Sigmoid colon (tissue), 7 donors: ENCODE measurements at places on chromosomes 7 and 10. TPM values are rescaled to one million over a fixed set of nuclear protein-coding genes. Genes with fewer than 3 reads are reported as not detected.
A peak's percentile ranks its signal among the peaks of the same experiment; 100 is the strongest.

- H3K27me3 ChIP-seq, result no peaks in the 10 kb centered on the region
- no peaks in the 10 kb centered on the region for H3K36me3 ChIP-seq
- DNase-seq, result no peak
- H3K27ac ChIP-seq, result no peak overlapping the region
- H3K4me1 ChIP-seq, result no peaks in the 10 kb centered on the region
Observed at GRCh38 chr10:80072584-80072983, 5.9 kb upstream of the TMEM254 start.

GRCh38 chr10:130470286-130470685, 334.1 kb downstream of the GLRX3 start:
- H3K4me3 ChIP-seq, result no peak overlapping the region
- H3K27me3 ChIP-seq, result no peaks in the 10 kb centered on the region
- no peaks in the 10 kb centered on the region for H3K4me1 ChIP-seq
- H3K27ac ChIP-seq, result no peak overlapping the region
- H3K36me3 ChIP-seq, result no peaks in the 10 kb centered on the region
- DNase-seq, result peak; percentile 22

- H3K27me3 ChIP-seq, result no peaks in the 10 kb centered on the region
- H3K4me3 ChIP-seq, result no peak overlapping the region
- no peaks in the 10 kb centered on the region for H3K4me1 ChIP-seq
- H3K36me3 ChIP-seq, result no peaks in the 10 kb centered on the region
- H3K27ac ChIP-seq, result no peak overlapping the region
Observed at GRCh38 chr10:2282202-2282601, 544.9 kb upstream of the ADARB2 start.

GRCh38 chr10:132047575-132048293, 18.0 kb upstream of the JAKMIP3 start:
- no peak overlapping the region for H3K4me3 ChIP-seq
- no peak overlapping the region for H3K27ac ChIP-seq
- H3K4me1 ChIP-seq, result no peaks in the 10 kb centered on the region
- no peak for DNase-seq

DNA sequence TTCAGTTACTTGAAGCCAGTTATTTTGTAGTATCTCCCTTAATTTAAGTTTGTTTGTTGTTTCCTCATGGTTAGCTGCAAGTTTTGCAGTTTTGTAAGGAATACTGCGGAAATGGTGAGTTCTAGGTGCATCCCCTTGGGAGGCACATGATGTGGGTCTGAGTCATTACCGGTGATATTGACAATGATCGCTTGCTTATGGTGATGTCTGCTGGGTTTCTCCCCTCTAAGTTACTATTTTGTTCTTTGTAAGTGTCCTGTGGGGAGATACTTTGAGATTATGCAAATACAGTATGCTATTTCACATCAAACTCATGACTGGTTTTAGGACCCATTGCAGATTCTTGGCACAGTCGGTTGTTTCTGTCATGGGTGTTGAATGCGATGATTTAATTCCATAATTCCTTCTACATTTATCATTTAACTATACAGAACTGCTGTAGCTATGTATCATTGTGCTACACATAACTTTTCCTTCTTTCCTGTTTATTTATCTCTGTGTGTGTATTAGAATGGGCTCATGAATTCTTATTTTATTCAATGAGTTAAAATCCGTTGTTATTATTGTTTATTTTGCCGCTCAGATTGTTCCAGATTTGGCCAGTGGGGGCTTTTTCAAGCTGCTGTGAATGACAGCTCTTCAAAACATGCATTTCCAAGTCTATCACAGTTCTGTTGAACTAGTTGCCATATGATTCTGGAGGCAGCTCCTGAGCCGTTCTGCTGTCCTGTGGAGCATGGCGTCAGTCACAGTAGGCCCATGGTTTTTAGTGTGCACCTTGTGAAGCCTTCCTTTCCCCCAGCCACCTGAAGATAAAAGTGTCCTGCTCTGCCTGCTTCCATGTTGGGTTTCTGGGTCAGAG, 18.4 kb downstream of the TSPAN14 start:
- peaks cover 45% of the 10 kb centered on the region for H3K4me1 ChIP-seq
- H3K27me3 ChIP-seq, result no peaks in the 10 kb centered on the region
- DNase-seq, result no peak

GRCh38 chr10:104518891-104519290, 122.2 kb upstream of the SORCS3 start:
- no peak overlapping the region for H3K27ac ChIP-seq
- no peak for DNase-seq
- no peaks in the 10 kb centered on the region for H3K36me3 ChIP-seq
- H3K4me1 ChIP-seq, result no peaks in the 10 kb centered on the region

DNA sequence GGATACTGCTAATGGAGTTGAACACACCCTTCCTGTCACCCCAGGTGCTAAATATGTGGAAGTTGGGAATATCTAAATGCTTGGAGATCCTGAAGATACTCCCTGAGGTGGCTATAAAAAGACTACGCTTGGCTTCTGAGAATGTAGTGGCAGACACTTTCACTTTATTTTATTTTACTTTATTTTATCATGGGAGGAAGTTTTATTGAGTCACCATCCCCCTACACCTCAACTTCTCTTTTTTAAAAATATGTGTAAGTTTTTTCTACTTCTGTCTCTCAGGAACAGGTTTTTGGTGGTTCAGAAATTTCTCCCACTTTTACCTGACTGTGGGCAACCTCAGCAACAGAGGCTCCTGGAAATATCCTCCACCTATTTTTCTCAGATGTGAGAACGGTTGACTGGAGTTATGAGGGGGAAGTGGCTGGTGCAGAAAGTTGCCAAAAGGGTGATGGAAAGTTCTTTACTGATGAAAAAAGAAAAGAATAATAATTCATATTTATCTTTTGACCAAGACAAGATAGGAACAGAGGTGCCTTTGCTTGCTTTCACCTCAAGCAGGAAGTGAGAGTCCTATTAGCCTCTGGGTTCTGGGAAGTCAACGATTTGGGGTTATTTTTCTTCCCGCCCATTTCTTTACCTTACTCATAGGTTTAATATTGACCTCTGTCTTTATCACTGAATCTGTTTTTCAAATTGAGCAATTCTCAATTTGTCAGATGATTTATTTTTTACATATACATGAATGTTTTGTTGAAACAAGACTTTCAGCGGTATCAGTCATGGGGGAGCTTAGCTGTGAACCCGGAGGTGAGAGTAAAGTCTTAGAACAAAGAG, 103.6 kb downstream of the AHR start:
- H3K4me3 ChIP-seq, result no peak overlapping the region
- no peaks in the 10 kb centered on the region for H3K36me3 ChIP-seq
- H3K27ac ChIP-seq, result no peak overlapping the region
- H3K27me3 ChIP-seq, result no peaks in the 10 kb centered on the region
- no peaks in the 10 kb centered on the region for H3K4me1 ChIP-seq

DNA sequence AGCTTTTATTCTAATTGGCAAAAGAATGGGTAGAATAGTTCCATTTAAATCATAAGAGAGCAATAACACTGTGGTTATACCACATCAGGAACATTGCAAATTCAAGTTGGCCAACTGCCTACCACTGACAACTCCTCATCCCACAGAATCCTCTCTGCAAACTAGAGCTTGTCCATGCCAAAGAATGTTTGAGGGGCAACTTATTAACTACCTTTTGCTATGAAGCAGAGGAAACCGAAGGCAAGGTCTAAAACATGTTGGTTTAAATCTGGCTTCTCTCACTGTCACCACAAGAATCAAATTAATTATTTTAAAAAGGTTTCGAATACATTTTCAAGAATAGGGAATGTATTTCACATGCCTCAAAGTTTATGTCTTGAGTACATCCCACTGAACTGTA, 36.0 kb downstream of the RHOBTB1 start:
- no peak for DNase-seq
- no peaks in the 10 kb centered on the region for H3K27me3 ChIP-seq
- H3K36me3 ChIP-seq, result no peaks in the 10 kb centered on the region
- H3K4me3 ChIP-seq, result no peak overlapping the region

GRCh38 chr10:117134306-117135025, 3.6 kb downstream of the VAX1 start:
- no peak overlapping the region for H3K27ac ChIP-seq
- no peak overlapping the region for H3K4me3 ChIP-seq
- H3K27me3 ChIP-seq, result peaks cover 65% of the 10 kb centered on the region
- H3K4me1 ChIP-seq, result peaks cover 60% of the 10 kb centered on the region
- no peak for DNase-seq

DNA sequence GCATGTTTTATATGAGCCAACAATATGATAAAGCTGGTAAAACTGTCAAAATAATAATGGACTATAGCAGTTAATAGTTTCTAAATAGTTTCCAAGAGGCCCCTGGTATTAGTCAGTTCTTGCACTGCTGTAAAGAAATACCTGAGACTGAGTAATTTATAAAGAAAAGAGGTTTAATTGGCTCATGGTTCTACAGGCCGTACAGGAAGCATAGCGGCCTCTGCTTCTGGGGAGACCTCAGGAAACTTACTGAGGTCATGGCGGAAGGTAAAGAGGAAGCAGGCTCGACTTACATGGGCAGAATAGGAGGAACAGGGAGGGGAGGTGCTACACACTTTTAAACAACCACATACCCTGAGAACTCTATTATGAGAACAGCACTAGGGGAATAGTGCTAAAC, 104.6 kb downstream of the PPP1R9A start:
- H3K4me1 ChIP-seq, result peaks cover 19% of the 10 kb centered on the region
- DNase-seq, result no peak
- no peak overlapping the region for H3K4me3 ChIP-seq
- H3K27me3 ChIP-seq, result no peaks in the 10 kb centered on the region
- H3K36me3 ChIP-seq, result no peaks in the 10 kb centered on the region
- peak overlapping the region; percentile 35 for H3K27ac ChIP-seq

- no peak overlapping the region for H3K27ac ChIP-seq
- DNase-seq, result no peak
- no peaks in the 10 kb centered on the region for H3K36me3 ChIP-seq
Observed at GRCh38 chr10:29112827-29113615, 175.8 kb upstream of the LYZL1 start.

GRCh38 chr10:74825371-74826141, 844 bp upstream of the KAT6B start:
- H3K36me3 ChIP-seq, result no peaks in the 10 kb centered on the region
- DNase-seq, result no peak
- H3K27me3 ChIP-seq, result no peaks in the 10 kb centered on the region
- H3K4me1 ChIP-seq, result peaks cover 33% of the 10 kb centered on the region
- peak overlapping the region; percentile 97 for H3K27ac ChIP-seq
- H3K4me3 ChIP-seq, result peak overlapping the region; percentile 69

DNA sequence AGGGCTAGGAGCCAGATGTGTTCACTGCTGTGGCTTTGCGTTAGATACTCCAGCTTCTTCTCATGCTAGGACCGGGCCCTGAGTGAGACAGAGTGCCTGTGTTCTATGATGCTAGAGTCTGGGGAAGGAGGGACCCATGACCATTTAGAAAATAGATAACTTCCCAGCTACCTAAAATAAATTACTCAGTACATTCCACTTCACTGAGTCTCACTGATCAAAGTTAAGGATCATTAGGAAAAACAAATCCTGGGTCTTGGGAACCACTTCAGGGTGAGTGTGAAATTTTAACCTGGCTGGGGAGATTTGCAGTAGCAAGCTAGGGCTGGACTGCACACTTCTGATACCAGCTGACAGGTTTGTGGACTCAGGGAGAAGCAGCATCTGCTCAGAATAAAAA, 138.1 kb downstream of the EMX2 start:
- H3K36me3 ChIP-seq, result no peaks in the 10 kb centered on the region
- no peak overlapping the region for H3K4me3 ChIP-seq
- no peak overlapping the region for H3K27ac ChIP-seq
- H3K27me3 ChIP-seq, result peaks cover 16% of the 10 kb centered on the region
- H3K4me1 ChIP-seq, result no peaks in the 10 kb centered on the region

- no peaks in the 10 kb centered on the region for H3K36me3 ChIP-seq
- no peaks in the 10 kb centered on the region for H3K27me3 ChIP-seq
- no peaks in the 10 kb centered on the region for H3K4me1 ChIP-seq
- H3K4me3 ChIP-seq, result no peak overlapping the region
- DNase-seq, result no peak
- H3K27ac ChIP-seq, result no peak overlapping the region
Observed at GRCh38 chr7:137828456-137828855, 18.3 kb downstream of the DGKI start.

- peaks cover 13% of the 10 kb centered on the region for H3K4me1 ChIP-seq
- H3K27ac ChIP-seq, result peak overlapping the region; percentile 56
- no peak for DNase-seq
- no peak overlapping the region for H3K4me3 ChIP-seq
- no peaks in the 10 kb centered on the region for H3K36me3 ChIP-seq
Observed at GRCh38 chr10:62374862-62375710, 917 bp downstream of the ZNF365 start.

Gene BTBD16
- not detected for total RNA-seq

Gene TWIST1
- 1.8 TPM for total RNA-seq

Gene STARD3NL
- total RNA-seq, result 36.0 TPM

Gene ACSM6
- total RNA-seq, result not detected

Gene OR6V1
- not detected for total RNA-seq

Gene MSMB
- total RNA-seq, result not detected
